SK-N-DZ (cell line): ENCODE measurements at places on chromosomes 12 and 14.

DNA sequence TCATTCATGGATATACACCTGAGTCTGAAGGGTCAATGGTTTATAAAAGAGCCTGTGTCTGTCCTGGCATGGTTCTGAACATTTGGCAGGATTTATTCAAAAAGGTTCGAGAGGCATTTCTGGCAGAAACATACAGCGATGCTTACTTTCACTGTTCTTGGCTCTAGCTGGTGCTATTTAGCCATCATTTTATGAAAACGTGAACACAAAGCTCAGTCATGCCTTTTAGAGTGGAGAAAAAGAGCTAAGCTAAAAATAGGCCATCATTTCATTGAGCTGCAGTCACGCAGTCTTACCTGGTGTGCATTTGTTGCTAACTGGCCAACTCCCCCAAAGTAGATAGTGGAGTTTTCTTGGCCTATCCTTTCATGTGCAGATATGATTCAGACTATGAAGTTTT is 1209.5 kb downstream of the SLC16A7 start:
- DNase-seq = no peak

DNA sequence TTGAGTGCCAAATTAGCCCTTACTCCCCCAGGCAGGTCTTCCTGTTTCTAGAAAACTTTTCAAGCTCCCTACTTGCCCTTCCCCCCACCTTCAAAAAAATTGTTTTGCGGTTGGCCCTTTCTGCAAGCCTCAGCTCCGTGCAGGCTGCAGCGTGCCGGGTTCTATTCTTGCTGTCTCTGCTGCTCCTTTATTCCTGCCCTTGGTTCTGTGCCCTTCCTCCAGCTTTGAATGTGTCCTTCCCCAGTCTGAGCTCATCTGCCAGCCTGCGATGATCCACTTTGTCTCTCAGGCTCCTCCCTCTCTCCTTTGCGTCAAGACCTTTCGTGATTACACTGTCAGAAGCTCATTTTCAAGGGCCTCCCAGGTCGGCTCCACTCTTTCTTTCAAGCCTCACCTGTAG is 98.6 kb downstream of the IRF2BPL start:
- DNase-seq = no peak

- no peak for DNase-seq
Measured at GRCh38 chr14:22380571-22381407, 208.2 kb downstream of the DAD1 start.

DNA sequence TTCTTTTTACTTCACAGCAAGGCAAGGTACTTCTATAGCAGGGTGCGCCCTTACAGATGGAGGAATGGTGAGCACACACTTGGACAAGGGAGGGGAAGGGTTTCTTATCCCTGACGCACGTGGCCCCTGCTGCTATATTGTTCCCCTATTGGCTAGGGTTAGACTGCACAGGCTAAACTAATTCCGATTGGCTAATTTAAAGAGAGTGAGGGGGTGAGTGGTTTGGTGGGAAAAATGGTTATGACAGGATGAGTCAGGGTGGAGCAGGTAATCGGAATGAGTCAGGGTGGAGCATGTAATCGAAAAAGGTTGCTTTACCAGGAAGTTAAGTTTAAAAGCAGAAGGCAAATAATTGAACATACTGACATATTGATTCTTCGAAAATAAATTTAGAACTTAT is 23.7 kb upstream of the RAB21 start:
- DNase-seq = no peak

DNA sequence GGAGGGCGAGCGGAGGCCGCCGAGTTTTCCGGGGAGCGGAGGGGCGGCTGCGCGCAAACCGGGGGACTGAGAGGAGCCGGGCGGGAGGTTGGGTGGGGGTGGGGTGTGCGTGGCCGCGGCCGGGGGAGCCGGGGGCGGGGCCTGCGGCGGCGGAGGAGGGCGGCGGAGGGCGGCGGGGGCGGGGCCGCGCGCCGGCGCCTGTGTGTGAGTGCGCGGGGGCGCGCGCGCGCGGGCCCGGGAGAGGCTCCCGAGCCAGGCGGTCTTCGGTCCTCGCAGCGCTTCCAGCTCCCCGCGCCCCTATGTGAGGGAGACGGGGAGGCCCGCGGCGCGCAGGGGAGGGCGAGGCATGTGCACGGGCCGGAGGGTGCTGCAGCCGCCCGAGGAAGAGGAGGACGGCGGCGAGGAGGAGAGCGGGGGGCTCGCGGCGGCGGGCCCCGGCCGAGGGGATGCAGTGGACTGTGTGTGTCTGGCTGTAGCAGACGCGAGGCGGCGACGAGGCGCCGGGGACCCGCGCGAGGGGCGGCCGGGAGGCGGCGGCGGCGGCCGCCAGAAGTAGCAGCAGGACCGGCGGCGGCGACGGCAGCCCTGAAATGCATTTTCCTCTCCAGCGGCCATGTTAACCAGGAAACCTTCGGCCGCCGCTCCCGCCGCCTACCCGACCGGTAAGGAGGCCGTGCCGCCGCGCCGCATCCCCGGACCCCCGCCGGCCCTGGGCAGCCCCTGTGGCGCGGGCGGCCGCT is at the start of gene DYRK2:
Gene DYRK2 (plus strand): TSS at position 225 of the 740 bp plus-strand sequence. CDS start 389 bp downstream, at position 614.
- DNase-seq = peak; percentile 82

GRCh38 chr14:105507247-105507646 is 16.2 kb downstream of the TEDC1 start:
- no peak for DNase-seq

DNA sequence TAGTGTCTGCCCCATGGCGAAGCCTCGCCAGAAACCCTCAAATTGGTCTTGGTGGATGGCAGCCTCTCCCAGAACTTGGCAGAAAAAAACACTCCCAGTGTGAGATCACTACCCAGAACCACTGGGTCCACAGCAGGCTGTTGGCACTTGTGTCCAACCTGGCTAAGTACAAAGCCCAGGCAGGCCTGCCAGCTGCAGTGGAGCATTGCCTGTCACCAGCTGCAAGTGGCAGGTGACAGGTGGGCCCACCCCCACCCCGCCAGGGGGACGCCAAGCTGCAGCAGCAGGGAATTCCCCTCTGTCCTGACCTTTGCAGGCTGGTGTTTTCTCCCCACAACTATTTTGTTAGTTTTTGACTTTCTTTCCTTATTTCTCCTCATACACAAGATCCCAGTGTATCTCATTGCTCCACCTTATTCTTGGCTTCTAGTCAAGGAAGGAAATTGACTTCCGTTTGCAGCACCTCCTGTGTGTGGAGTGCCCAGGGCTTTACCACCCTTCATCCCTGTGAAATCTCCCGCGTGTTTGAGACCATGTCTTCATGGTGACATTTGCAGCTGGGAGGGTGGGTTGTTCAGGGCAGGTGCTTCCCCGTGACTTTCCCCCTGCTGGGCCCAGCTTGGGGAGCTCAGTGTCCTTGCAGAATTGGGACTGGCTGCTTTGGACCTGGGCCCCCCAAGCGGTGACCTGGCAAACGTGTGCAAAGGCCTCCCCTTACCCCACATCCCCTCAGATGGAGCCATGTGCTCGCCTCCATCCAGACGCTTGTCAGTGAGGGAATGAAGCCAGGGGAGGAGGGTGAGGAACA is 73.8 kb upstream of the RIN3 start:
- no peak for DNase-seq

DNA sequence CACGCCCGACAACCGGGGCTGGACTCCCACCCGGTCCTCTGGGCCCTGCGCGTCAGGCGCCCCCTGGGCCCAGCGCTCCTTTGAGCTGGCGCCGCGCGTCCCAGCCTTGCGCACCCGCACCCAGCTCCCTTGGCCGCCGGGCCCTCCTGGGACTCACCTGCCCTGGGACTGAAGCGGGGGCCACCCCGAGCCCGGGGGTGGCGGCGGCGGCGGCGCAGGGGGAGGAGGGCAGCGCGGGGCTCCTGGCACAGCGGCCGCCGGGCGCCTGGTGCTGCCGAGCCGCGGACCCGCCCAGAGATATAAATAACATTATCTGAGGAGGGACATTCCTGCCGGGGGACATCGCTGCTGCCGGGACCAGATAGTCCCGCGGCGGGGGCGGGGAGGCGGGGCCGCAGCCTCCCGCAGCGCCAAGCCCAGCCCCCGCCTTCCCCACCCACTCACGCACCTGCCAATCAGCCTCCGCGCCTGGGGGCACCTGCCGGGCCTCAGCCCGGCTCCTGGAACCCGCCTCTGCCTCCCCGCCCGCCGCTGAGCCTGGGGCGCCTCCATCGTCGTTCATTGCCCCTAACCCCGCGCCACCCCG is at the start of gene SPTB:
Gene SPTB (minus strand): TSS at position 273 of the 586 bp plus-strand sequence. CDS start 56,813 bp downstream, outside the sequence.
- no peak for DNase-seq

GRCh38 chr12:79407671-79408622 is 282.8 kb downstream of the PAWR start:
- DNase-seq = peak; percentile 13

DNA sequence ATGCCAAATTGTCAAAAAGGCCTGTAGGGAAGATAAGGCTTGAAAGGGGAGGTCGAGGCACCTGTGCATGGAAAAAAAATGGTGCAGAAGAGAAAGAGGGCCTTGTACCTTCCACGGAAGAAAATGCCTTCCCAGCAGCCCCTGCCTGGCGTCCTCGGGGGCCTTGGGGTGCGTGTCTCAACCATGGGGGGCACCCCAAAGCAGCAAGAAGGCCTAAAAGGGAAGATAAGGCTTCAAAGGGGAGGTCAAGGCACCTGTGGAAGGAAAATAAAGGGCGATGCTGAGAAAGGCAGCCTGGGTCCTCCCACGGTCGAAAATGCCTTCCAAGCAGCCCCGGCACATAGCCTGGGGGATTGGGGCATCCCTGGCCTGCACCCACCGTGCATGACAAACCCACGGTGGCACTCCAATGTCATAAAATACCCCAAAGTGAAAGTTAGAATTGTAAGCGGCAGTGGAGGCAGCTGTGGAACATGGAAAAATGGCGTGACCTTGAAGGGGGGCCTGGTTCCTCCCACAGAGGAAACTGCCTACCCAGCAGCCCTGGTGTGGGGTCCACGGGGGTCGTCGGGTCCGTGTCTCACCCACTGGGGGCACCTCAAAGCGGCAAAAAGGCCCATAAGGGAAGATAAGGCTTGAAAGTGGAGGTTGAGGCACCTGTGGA is 275.0 kb downstream of the ALG10 start:
- no peak for DNase-seq

- DNase-seq = no peak
Measured at GRCh38 chr14:27605282-27605681, 1007.4 kb upstream of the NOVA1 start.
